ENCODE measurements at places on chromosomes 2 and 18.

GRCh38 chr18:58484989-58485981, 143.6 kb downstream of the ALPK2 start:
- no peak for DNase-seq

DNA sequence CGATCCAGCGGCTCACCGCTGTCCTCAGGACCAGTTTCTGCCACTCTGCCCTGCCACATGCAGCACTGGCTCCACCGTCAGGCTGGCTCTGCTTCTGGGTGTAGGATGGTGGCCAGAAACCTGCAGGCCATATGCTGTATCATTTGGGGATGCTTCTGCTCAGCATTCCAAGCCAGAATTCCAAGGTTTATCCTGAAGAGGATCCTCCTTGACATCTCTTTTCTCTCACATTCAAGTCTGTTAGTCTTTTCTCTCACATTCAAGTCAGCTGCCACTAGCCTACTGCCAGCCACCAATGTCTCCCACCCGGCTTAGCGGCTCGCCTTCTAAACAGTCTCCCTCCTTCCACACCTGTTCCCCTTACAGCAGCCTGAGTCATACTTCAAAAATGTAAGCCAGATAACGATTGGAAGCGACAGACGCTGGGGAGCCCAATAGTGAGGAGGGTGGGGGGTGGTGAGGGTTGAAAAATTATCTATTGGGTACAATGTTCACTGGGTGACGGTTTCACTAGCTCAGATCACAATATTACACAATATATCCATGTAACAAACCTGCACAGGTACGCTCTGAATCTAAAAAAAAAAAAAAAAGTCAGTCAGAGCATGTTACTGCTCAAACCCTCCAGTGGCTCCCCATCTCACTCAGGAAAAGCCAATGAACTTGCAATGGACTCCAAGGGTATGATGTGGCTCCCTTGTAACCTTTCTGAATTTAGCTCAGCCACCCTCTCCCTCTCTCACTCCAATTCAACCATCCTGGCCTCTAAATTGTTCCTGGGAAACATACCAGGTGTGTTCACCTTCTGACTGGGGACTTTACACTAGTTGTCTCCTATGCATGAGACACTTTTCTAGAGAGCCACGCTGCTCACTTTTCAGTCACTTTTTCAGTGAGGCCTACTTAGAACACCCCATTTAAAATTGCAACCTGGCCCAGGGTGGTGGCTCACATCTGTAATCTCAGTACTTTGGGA, 38.8 kb upstream of the SP3 start:
- DNase-seq, result no peak

- DNase-seq, result no peak
Observed at GRCh38 chr2:106117347-106117746, 76.8 kb downstream of the UXS1 start.

- no peak for DNase-seq
Observed at GRCh38 chr2:27721335-27721734, 50.2 kb upstream of the MRPL33 start.

- peak; percentile 84 for DNase-seq
Observed at GRCh38 chr2:231612109-231612455, 19.4 kb downstream of the TEX44 start.

GRCh38 chr2:46334389-46335271, 37.4 kb downstream of the EPAS1 start:
- DNase-seq, result peak; percentile 96

DNA sequence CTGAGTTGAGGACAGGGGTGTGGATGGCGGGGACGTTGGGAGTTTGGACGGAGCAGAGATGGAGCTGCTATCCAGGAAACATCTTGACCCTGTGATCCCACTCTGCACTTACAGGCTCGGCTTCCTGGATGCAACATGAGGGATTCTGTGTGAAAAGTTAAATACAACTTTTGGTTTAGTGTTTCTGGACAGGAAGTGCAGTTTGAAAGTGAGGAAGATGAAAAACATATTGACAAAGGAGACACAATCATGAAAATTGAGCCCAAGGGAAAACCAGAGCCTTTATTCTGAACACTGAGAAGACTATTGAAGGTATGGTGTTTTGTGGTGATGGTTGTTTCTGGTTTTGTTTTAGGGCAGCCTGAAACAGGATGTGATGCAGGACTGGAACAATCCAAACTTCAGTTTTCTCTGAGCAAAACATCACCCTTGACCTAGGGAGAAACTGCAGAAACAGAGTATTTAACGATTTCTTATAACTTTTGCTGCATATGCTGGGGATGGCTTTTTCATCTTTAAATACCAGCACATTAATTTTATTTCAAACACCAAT, 76.5 kb upstream of the RFX8 start:
- no peak for DNase-seq

- peak; percentile 73 for DNase-seq
Observed at GRCh38 chr2:109611467-109612095, 2.2 kb downstream of the SEPTIN10 start.

DNA sequence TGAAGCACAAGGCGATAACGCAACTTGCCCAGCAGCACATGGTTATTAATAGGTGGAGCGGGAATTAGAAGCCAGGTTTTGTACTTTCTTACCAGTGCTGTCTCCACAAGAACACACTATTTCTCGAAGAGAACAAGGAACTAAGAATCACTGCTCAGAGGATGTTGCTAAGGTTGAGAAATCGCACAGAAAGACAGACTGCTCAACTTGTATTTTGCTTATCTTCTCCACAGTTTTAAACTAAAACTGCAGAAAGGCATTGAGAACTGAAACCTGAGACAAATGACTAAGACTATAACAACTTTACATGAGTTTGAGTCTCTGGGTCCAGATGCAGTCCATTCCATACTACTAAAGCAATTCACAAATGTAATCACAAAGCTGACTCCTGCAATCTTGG, 6.2 kb downstream of the PRKD3 start:
- DNase-seq, result peak; percentile 42

DNA sequence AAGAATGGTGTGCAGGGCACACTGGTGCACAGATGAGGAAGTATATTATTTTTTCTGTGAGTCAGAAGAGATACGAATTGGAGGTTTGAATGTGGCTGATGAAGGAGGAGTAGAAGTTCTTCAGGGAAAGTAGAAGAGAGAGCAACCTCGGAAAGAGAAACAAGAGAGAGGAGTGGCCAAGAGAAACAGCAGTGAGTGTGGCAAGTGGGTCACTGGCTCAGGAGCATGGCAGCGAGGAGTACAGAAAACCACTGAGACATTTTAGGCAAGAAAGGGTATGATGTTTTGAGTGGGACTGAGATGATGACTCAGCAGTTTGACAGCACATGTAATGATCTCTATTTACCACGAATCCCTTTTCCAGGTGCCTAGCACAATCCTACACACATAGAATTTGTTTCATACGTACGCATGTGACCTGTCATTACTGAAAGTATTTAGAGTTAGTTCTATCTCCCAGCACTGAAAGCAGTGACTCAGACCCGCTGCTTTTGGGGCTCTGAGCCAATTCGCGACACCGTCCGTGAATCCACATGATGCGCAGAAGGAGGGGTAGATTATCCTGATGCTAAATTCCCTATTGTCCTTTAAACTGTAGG, 915.4 kb downstream of the DCDC2C start:
- DNase-seq, result no peak

- no peak for DNase-seq
Observed at GRCh38 chr2:53500181-53500580, 267.4 kb upstream of the CHAC2 start.

DNA sequence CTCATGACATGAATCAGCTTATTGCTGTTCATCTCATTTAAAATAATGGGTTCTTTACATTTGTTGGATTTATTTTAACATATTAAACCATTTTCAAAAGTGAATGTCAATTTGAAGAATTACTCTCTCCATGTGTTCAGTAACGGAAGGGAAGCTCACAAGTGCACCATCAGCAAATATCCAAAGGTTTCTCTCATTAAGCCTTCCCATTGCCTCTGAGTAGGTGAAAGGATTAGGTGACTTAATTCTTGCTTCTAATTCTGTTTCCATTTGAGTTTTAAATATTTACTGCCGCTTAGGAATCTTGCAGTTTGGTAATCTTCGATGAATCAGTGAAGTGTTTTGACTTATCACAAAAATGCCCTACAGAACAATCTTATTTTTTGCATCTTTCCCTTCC, 145.1 kb upstream of the NYAP2 start:
- DNase-seq, result no peak

DNA sequence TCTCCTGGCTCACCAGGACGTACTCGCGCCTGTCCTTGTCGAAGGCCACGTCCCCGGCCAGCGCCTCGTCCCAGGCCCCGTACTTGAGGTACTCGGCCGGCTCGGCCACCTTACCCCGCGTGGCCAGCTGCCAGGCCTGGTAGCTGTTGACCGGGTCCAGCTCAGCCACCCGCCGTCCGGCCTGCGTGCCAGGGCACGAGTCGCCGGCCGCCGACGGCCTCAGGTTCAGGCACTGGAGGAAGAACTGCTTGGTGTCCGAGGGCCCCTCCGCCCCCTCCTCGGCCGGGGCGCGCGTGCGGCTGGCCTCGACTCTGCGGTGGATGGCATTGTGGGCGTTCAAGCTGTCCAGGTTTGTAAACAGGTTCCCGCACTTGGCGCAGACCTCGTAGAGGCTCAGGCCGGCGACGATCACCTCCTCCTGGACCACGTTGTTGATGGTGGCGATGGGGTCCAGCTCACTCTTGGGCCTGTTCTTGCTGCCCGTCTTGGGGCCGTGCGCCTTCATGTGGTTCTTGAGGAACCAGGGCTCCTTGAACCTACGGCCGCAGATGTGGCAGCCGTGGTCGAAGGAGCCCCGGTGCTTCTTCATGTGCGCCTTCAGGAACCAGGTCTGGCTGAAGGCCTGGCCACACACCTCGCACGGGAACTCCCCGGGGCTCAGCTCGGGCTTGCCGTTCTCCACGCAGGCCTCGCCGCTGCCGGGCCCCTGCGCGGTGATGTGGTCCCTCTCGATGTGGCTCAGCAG, 53.2 kb downstream of the ZNF516 start:
- no peak for DNase-seq

DNA sequence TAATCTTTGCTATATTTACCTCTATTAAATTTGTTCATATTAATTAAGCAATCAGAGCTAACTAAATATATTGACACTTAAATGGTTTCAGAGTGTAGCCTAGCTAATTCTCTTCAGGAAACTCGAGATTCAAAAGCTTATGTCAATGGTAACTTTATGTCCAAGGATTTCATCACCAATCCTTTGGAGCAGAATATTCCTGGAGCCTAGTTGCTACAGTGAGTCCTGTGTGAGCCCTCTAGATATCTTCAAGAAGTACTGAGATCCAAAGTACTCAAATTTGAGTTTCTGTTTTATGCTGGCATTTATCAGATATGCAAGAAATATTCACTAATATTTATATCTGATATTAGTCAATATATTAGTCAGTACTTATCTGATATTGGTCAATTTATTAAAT, 31.3 kb downstream of the DTNA start:
- DNase-seq, result no peak

DNA sequence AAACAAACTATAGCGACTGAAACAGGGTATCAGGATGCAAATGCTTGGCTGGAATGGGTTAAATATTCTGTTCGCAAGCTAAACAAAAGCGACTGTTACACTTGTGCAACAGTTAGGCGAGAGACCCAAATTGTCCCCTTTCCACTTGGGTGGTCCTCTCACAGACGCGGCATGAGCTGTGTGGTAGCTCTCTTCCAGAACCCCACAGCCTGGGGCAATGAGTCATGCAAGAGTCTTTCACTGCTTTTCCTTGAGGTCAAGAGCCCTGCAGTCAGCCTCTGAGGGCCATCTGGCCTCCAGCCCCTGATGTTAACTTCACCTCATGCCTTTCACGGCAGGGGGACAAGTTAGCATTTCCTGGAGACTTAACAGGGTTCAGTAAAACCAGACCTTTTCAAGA, 25.7 kb downstream of the SULT1C4 start:
- peak; percentile 87 for DNase-seq

GRCh38 chr2:172464400-172465129, 37.2 kb downstream of the ITGA6 start:
- no peak for DNase-seq

DNA sequence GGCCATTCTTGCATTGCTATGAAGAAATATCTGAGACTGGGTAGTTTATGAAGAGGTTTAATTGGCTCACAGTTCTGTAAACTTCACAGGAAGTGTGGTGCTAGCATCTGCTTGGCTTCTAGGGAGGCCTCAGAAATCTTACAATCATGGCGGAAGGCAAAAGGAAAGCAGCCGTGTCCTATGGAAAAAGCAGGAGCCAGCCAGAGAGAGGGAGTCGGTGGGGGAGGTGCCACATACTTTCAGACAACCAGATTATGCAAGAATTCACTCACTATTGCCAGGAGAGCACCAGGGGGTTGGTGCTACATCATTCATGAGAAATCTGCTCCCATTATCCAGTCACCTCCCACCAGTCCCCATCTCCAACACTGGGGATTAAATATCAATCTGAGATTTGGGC, 64.1 kb downstream of the CPS1 start:
- DNase-seq, result no peak

- no peak for DNase-seq
Observed at GRCh38 chr18:8745355-8746014, 40.1 kb downstream of the MTCL1 start.

- DNase-seq, result no peak
Observed at GRCh38 chr2:129056959-129057317, 738.3 kb upstream of the HS6ST1 start.

DNA sequence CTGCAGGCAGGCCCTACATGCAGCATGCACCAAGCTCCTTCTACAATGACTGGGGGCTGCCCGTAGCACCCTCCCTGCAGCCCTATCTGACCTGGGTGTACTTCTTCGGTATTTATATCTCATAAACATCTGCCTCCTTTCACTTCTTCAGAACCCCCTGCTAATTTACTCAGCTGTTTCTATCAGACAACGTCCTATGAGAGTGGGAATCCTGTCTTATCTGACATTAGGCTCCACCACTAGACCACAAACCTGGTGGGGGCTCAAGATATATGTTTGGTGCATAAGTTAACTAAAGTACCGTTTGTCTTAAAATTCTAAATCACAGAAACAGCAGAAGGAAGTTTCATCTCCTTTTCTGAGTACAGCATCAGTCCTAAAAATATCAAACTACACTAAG, 10.6 kb downstream of the HSBP1L1 start:
- DNase-seq, result no peak

GRCh38 chr2:77469106-77469505, 53.1 kb downstream of the LRRTM4 start:
- no peak for DNase-seq

GRCh38 chr2:73963385-73964120, 21.2 kb upstream of the TET3 start:
- DNase-seq, result no peak

- peak; percentile 54 for DNase-seq
Observed at GRCh38 chr2:217711188-217711587, 291.6 kb downstream of the TNS1 start.

DNA sequence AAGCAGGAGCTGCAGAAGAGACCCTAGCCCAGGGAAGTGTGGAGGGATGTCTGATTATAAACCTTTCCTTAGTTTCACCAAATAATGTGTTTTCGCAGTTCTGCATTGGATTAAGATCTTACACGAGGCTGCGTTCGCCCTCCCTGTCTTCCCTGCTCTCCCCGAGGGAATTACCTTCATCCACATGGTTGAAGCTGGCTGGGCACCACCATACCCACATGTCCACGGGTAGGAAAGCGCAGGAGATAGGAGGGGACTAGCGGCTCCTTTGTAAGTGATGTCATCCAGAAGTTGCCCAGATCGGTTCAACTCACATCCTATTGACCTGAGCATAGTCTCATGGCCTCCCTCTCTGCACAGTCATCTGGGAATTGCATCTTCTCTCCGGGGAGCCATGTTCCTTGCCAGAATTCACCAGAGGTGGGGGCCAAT, 1.1 kb downstream of the TTL start:
- peak; percentile 87 for DNase-seq

All from ELR (cell line).